Activated gamma-delta T cell treated with anti-CD3 and anti-CD28 coated beads, Interleukin-2, amount 50 U/mL, for 16 hours (primary cell): ENCODE measurements at places on chromosomes 2 and 18.

- DNase-seq = no peak
Measured at GRCh38 chr2:96407919-96408550, 72.5 kb downstream of the NCAPH start.

DNA sequence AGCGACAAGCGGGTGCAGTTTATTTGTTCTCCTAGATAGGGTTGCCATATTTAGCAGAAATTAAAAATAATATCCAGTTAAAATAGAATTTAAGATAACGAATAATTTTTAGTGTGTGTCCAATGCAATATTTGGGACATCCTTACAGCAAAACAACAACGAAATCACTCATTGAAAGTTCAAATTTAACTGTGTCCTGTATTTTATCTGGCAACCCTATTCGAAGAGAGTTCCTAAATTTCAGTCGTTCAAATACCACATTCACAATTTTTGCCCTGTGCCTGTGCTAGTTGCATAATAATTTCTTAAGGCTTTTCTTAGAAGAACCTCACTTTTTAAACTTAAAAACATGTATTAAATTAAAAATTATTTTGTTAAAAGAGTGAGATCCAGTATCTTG is 664 bp downstream of the DGUOK start:
- DNase-seq = no peak

DNA sequence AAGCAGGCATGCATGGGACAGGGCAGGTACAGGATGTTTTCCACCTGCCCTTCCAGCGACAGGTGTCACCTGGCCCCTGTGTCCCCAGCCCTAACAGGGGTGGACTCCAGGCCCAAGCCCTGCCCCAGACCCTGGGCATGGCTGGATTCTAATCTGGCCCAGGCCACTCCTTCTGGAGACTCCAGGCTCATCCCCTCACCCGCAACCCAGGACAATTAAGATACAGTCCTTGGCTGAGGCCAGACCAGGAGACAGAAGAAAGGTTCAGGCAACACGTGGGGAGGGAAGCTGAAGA is 9.5 kb downstream of the BIN1 start:
- DNase-seq = no peak

GRCh38 chr2:1707771-1708418 is 36.4 kb downstream of the PXDN start:
- no peak for DNase-seq

GRCh38 chr18:23151414-23152099 is 16.3 kb downstream of the CABLES1 start:
- no peak for DNase-seq

DNA sequence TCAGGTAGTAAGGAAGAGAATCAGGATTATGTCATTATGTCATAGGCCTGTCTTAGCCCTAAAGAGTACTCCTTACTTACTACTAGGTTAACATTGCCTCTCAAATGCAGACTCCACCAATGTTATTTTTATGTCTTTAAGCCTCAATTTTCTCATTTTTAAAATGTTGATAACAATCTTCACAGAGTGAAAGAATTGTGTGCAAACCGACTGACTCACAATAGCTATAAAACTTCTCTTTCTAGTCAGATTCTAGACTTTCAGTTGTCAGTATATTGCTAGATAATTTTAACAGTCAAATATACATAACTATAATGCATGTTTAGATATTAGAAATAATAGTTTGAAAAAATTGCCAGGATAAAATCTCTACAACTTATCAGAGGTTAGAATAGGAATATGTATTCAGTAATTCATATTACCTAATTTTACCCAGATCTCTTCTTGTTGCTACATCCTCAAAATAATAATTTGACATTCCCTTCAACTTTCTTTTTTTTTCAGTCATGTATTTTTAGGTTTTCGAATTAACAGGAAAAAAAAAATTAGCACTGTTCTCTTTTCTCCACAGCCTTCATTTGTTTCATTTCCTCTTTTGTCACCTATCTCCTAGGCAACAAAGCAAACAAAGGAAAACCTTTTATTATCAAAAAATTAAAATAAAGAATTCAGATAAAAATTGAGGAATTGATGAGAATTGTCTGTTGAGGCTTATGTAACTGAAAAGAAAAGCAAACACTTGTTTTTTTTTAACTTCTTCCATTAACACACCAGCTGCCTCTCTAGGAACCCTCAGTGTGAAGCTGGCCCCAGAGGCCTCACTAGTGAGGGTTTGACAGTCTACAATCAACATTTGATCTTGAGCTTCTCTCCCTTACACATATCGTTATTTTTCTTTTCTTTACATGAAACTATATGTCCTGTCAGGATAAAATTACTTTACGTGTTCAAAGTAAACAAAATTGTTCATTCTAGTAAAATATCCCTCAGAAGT is 279.0 kb downstream of the CALCRL start:
- DNase-seq = no peak

DNA sequence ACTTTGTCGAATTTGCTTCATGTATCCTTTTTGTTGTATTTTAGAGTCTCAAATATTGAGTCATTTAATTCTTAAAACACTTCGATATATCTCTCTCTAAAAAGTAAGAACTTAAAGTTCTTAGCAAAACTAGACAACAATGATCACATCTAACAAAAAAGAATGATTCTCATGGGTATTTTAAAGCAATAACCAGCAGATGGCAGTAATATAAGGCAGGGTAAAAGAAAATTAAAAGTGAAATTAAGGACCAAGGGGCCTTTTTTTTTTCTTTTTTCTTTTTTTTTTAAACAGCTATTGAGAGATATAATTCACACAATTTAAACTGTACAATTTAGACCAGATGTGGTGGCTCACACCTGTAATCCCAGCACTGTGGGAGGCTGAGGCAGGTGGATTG is 9.9 kb upstream of the AOX1 start:
- no peak for DNase-seq

DNA sequence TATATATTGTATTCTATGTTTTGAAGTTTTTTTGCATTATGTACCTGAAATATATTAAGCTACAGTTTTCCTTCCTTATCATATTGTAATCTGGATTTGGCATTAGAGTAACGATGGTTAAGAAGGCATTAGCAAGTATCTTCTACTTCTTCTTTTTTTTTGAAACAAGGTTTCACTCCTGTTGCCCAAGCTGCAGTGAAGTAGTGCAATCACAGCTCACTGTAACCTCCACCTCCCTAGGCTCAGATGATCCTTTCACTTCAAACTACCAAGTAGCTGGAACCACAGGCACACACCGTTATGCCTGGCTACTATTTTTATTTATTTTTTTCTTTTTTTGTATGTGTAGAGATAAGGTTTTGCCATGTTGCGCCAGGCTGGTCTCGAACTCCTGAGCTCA is 201.1 kb downstream of the ZNF804A start:
- DNase-seq = no peak

GRCh38 chr2:237734905-237735623 is 63.5 kb upstream of the RBM44 start:
- no peak for DNase-seq

DNA sequence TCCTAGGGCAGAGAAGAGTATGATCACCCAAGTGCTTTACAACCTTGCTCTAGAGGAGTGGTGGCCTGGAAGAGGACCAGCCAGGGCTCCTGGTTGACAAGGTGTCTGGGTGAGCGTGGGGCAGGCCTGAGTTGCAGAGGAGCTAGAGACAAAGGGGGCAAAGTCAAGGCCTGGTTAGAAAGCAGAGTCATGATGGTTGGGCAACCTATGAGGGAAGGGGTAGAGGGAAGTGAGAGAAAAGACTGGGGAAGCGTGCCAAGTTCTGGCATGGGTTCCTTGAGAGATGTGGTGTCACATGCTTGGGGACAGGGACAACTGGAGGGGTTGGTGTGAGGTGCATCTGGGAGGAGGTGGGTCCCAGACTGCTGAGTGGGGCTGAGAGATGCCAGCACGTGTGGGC is 13.5 kb downstream of the ZFP36L2 start:
- no peak for DNase-seq

- DNase-seq = no peak
Measured at GRCh38 chr2:128004509-128004908, 23.4 kb downstream of the SAP130 start.

DNA sequence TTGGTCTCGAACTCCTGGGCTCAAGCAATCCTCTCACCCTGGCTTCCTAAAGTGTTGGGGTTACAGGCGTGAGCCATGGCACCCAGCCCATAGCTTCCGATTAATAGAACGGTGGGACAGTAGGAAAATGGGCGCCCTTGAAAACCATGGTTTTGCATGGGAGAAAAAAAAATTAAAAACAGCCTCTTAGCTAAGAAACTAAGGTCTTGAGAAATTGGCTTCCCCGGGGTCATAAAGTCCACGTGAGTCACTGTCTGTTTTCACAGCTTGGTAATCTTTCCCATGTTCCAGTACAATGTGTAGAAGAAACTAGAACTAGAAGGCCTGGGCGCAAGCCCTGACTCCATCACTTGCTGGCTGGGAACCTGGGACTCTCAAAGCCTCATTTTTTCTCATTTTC is 20.7 kb downstream of the B3GNT2 start:
- DNase-seq = no peak

DNA sequence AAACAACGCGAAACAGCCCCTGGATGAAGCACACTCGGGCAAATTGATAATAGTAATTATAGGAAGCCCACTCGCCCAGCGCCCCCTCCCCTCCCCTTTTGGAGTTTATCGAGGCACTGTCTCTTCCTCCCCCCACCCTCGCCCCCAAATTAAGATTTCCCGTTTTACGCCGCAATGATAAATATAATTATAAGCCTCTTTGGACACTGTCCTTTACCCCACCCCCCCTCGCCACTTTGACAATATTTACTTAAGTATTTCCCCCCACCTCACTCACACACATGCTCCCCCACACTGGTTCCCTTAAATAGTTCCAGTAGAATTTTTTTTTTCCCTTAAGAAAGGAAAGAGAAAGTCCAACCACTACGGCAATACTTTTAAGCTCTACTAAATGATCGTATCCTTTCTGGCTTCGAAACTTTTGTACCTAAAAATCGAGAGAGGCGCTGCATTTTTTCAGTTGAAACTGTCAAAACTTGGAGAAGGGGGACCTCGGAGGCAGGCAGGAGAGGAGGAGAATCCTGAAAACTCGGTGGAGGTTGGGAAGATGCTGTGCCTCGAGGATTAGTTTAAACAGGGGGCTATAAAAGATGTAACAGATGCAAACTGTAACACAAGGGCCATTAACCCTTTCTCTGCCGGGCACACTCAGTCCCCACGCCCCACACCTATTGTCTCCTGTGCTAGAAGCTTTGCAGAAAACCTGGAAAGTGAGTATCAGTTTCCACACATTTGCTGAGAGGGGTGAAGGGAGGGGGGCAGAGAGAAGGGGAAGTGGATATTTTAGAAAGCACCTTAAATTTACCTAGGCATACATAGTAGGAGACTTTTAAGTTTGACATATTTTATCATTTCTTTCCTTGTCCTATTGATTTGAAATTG is 1.8 kb downstream of the ZEB2 start:
- DNase-seq = no peak

- no peak for DNase-seq
Measured at GRCh38 chr2:95307036-95307435, 9.9 kb downstream of the KCNIP3 start.

- DNase-seq = no peak
Measured at GRCh38 chr2:205800773-205801172, 118.5 kb downstream of the NRP2 start.

GRCh38 chr2:128610496-128610895 is 291.8 kb upstream of the HS6ST1 start:
- no peak for DNase-seq

DNA sequence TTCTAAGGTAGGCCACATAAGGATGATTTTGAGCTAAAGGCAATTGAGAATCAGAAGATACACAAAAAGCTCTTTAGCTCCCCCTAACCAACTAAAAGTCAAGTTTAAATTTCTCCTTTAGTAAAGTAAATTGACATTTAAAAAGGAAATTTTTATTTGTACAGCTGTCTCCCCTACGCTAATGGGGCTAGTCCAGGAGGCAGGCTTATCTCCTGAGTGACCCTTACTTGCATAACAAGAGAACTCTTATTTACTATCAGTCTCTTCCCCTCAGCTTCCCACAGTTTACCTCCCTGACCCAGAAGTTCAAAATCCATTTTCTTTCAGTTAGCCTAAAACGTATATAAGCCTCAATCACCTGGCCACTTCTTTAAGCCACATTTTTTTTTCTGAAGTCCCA is 1002.8 kb upstream of the NRXN1 start:
- DNase-seq = no peak

GRCh38 chr2:37059841-37060240 is 24.3 kb downstream of the HEATR5B start:
- no peak for DNase-seq

DNA sequence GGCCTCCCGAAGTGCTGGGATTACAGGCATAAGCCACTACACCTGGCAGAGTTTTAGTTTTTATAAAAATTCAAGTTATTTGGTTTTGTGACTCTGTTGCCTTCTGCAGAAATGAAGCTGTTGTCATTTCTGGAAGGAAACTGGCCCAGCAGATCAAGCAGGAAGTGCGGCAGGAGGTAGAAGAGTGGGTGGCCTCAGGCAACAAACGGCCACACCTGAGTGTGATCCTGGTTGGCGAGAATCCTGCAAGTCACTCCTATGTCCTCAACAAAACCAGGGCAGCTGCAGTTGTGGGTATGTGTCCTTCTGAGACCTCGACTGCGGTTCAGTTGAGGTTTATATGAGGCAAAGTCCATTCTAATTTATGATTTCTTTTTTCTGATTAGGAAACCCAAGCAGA is 7.2 kb downstream of the MTHFD2 start:
- DNase-seq = no peak

GRCh38 chr2:105519516-105519915 is 120.7 kb upstream of the FHL2 start:
- DNase-seq = no peak

- no peak for DNase-seq
Measured at GRCh38 chr2:42854207-42854818, 61.9 kb upstream of the HAAO start.

DNA sequence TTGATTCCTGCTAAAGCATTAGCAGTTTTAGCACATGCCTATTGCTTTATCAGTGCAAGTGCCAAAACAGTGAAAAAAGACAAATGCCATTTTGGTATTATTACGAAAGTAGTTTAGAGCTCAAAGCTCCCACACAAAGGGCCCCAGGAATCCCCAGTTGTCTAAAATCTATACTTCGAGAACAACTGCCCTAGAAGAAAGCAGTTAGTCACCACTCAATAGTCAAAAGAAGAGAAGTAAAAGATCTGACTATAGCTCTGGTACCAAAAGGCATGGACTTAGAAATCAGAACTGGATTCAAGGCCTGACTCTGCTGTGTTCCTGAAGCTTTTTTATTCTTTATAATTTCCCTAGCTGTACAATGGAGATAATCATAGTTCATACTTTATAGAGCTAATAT is 21.8 kb downstream of the SCN3A start:
- no peak for DNase-seq

- DNase-seq = no peak
Measured at GRCh38 chr18:9243029-9243428, 91.5 kb upstream of the TWSG1 start.

- no peak for DNase-seq
Measured at GRCh38 chr2:156333274-156333950, 891 bp upstream of the NR4A2 start.

GRCh38 chr18:49321797-49322461 is 138.5 kb downstream of the DYM start:
- DNase-seq = no peak
